ENCODE measurements at places on chromosomes 16 and 17. TPM values are rescaled to one million over a fixed set of nuclear protein-coding genes. Genes with fewer than 3 reads are reported as not detected.
A peak's percentile ranks its signal among the peaks of the same experiment; 100 is the strongest.

The CCL22 gene
- total RNA-seq = not detected

The HOXB5 gene
- total RNA-seq = not detected

DNA sequence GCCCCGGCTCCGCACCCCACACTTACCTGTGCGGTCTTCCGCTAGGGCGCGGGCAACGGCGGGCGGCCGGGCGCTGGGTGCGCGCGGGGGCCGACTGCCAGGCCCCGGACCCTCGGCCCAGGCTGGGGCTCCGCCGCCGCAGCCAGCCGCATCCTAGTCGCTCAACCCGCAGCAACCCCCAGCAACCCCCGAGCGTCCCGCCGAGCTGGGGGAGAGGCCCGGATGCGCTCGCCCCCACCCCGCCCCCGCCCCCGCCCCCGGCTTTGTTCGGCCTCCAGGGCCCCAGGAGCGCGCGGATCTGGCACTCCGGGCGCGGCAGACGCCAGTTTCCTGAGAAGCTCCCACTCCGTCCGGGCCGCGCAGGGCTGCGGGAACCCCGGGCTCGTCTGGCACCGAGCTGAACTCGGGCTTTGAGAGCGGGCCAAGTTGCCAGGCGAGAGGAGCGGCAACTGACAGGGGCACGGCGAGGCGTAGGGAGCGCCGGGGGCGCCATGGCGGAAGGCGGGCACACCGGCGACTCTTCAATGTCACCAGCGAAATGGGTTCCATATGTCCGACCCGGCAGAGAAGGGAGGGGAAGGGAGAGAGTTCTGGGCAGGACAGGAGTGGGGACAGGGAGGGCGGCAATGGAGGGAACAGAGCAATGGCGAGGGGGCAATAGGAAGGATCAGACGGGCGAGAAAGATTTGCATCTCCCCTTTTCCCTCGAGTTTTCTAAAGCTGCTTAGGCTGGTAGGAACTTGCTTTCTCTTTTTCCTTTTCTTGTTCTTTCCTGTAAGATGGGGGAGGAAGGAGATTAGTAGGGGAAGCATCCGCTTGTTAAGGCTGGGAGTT, 13.7 kb downstream of the HOXB4 start:
- H3K27me3 ChIP-seq = peaks cover 100% of the 10 kb centered on the region
- H3K4me3 ChIP-seq = peak overlapping the region; percentile 17
- H3K36me3 ChIP-seq = no peaks in the 10 kb centered on the region
- no peak for DNase-seq
- H3K4me1 ChIP-seq = no peaks in the 10 kb centered on the region

DNA sequence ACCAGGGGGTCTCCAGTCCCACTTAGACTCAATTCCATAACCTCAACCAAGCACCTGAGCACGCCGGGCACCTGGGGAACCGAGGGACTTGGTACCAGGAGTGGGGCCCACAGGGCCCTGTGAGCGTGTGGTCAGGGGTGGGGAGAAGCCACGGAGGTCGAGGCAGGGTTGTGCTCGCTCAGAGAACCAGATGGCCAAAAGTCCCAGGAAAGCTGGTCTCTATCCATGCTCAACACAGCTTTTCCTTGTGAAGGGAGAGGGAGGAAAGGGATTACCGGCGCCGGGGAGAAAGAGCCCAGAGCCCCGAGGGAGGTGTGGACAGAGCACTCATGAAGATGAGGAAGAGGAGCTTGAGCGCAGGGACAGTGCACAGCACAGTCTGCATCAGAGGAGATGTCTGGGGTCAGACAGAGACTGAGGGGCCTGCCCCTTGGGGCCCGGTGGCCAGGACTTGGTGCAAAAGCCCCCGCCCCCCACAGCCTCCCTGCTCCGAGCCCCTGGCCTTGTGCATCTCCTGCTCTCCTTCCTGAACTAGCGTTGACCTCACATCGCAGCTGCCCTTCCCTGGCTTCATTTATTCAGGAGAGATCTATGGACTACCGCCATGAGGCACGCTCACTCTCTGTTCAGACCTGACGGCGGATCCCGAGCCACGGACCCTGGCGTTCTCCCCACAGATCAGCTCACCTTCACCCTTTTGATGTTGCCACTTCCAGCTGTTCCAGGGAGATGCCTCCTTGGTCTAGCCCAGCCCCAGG, 355.4 kb upstream of the TNRC6C start:
- H3K36me3 ChIP-seq = no peaks in the 10 kb centered on the region
- no peak overlapping the region for H3K4me3 ChIP-seq
- H3K4me1 ChIP-seq = peaks cover 8% of the 10 kb centered on the region
- DNase-seq = no peak
- no peaks in the 10 kb centered on the region for H3K27me3 ChIP-seq

The SP6 gene
- total RNA-seq = 0.65 TPM

GRCh38 chr17:47276868-47277267, 23.2 kb downstream of the ITGB3 start:
- H3K4me1 ChIP-seq = peaks cover 20% of the 10 kb centered on the region
- DNase-seq = peak; percentile 70
- no peak overlapping the region for H3K4me3 ChIP-seq
- no peak overlapping the region for H3K27ac ChIP-seq

DNA sequence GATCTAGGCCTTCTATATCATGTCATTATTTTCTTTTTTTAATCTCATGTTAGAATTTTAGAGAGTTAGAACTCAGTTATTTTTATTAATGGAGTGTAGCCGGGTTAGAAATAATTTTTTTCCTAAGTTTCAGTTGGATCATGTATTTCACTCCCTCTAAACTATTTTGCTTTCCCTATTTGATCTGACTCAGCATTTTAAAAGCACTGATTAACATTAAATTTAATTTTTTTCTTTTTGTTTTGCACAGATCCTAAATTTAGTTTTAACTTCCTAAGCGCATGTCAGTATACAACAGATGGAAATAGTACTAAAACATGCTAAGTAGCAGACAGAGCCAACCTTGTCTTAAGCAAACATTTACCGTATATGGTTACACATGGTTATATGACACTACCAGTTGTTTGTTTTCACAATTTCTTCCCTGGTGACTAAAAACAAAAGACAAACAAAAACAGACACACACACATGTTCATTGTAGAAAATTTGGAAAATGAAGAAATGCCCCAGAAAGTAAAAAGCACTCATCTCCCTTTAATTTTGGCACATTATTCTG, 33.6 kb upstream of the RAB11FIP4 start:
- H3K27me3 ChIP-seq = no peaks in the 10 kb centered on the region
- no peaks in the 10 kb centered on the region for H3K4me1 ChIP-seq
- H3K4me3 ChIP-seq = no peak overlapping the region

The C17orf50 gene
- not detected for total RNA-seq

DNA sequence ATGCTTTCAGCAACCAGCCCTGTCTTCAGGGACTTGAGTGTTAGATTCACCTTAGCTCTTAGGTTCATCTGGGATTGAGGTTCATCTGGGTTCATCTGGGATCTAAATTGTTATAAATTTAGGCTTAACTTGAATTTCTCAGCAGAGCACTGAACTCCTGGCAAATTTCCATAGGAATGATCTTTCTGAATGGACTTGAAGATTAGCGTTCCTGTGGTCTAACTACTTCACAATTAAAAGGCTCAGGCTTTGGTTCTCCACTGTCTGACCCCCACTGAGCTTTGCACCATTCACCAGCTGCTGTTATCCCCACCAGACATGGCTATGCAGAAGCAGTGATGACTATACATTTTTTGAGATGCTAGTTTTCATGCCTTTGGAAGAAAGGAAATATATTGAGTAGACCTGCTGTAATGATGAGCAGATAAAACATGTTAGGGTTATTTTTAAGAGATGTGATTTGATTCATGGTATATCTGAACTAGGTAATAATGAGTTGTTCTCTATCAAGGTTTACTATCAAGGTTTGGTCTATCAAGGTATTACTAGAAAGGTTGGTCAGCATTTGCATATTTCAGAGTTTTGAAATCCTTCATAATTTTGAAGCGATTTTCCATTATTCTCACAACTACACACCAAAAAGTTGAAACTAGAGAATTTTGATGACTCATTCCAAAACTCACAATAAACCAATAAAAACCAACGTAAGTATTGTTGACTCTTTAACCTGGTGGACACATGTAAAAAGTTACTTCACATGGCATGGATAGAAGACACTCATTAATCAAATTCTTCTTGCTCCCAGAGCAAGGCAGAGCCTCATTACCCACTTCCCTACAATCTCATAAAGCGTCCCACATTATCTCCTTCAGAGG, 71.7 kb downstream of the SNX11 start:
- H3K36me3 ChIP-seq = no peaks in the 10 kb centered on the region
- no peak overlapping the region for H3K27ac ChIP-seq
- no peaks in the 10 kb centered on the region for H3K27me3 ChIP-seq
- no peak overlapping the region for H3K4me3 ChIP-seq
- H3K4me1 ChIP-seq = peaks cover 13% of the 10 kb centered on the region
- no peak for DNase-seq

GRCh38 chr17:83056583-83057396, 22.6 kb upstream of the METRNL start:
- no peaks in the 10 kb centered on the region for H3K4me1 ChIP-seq
- H3K27me3 ChIP-seq = no peaks in the 10 kb centered on the region
- peak; percentile 0 for DNase-seq
- H3K27ac ChIP-seq = no peak overlapping the region

The CSH2 gene
- total RNA-seq = not detected

- DNase-seq = no peak
- H3K4me3 ChIP-seq = no peak overlapping the region
- no peaks in the 10 kb centered on the region for H3K27me3 ChIP-seq
- peaks cover 7% of the 10 kb centered on the region for H3K36me3 ChIP-seq
Measured at GRCh38 chr16:84574191-84574590, 43.7 kb downstream of the COTL1 start.
